ENCODE measurements at places on chromosomes 4 and X.
A peak's percentile ranks its signal among the peaks of the same experiment; 100 is the strongest.

GRCh38 chr4:174053895-174054294, 229.6 kb downstream of the FBXO8 start:
- no peak for DNase-seq

DNA sequence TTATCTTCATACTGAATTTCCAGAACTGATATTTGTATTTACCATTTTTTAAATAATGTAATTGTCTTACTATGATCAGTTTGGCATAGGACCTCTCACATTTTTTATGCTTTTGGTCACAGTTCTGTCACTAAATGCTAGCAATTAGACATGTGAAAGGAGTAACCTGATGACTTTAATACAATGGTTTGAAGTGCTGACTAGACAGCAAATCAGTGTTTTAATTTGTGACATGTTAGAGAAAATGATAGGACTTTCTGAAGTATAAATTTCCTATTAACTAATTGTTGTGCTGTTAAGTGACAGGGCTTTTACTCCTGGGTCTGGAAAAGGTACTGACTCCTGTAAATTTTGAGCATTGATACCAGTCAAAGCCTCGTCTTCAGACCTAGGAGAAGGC, 117.5 kb downstream of the ZNF330 start:
- DNase-seq = no peak

GRCh38 chr4:19010761-19011160, 989.2 kb upstream of the LCORL start:
- DNase-seq = peak; percentile 5

DNA sequence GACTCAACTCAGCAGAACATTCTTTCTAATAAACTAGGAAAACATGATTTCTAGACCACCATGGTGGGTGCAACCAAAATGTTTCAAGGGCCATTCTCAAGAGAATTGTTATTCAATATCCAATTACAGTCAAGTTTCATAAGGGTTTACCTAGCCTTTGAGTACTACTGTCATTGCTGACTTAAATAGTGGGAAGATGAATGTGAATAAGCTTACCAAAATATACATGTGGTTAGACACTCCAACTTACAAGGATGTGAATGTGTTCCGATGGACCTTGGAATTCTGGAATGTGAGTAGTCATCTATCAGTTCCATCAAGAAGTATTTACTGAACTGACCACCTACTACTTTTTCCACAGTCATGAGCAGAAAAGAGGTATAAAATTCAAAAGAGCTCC, 16.9 kb downstream of the SH3RF1 start:
- DNase-seq = no peak
